ENCODE measurements at places on chromosomes 3 and 15.

DNA sequence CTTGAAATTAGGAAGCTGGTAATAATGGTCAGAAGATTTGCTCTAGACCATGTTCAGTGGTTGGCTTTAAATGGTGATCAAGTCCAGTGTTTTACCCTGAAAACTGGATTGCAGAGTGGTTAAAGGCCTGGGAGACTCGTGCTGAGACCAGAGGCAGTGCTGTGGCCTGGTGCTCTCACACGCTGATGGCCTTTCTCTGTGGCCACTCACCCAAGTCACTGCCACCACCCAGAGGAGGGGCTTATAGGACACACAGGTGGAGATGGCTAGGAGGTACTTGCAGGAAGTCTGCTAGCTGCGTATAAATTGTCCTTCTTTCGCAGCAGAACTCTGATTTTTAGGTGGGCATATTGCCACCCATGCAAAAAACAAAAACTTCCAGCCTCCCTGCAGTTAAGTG is 6.2 kb upstream of the EHD4 start:
- DNase-seq, result no peak

- no peak for DNase-seq
These were observed 95.2 kb upstream of the CDIN1 start for GRCh38 chr15:36484038-36484778.

DNA sequence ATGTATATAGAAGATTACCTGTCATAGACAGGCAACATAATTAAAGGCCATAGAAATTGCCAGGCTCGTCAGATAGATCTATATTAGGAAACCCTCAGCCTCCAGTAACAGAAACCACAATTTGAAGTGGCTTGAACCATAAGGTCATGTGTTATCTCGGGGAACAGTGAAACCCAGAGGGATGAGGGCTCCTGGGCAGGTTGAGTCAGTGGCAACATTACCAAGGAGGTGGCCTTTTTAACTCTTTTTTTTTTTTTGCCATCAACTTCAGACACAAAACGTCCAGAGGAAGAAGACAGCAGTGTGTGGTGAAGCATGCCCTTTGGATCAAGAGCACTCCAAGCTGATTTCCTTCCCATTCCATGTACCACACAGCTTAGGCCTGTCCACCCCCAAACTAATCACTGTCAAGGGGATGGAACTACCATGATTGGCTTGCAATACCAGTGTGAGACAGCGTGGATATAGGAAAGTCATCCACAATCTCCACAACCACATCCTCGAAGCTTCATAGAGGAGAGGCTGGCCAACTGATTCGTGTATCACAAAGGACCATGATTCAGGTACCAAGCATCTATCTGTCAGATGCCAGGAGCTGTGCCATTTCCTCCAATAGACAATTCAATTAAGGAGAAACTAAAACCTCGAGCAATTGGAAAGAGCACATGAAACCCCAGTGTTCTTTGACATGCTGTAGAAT is 999 bp upstream of the KIF7 start:
- no peak for DNase-seq

- no peak for DNase-seq
These were observed 5.9 kb upstream of the FAM3D start for GRCh38 chr3:58672451-58672850.

- no peak for DNase-seq
These were observed 43.1 kb downstream of the STARD5 start for GRCh38 chr15:81280696-81281455.

GRCh38 chr15:77417602-77418001 is 2.3 kb downstream of the PEAK1 start:
- DNase-seq, result no peak

- DNase-seq, result no peak
These were observed 205.7 kb upstream of the ROBO1 start for GRCh38 chr3:79973482-79973881.

DNA sequence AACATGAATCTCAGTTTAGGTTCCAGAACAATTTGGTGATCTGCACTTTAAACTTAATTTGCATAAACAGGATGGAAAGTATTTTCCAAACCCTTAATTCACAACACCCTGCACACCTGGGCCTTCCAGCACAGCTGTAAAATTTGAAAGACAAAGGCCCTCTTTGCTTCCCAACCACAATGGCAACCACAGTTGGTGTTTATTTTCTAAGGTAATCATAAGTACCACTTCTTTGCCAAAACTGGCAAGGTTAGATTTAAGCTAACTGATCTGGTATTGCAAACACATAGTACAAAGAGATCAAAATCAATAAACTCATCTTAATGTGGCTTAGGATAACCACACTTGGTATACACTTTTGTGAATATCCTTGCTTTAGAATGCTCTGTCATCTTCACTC is 4.1 kb downstream of the LRIG1 start:
- DNase-seq, result no peak

GRCh38 chr3:157248590-157249422 is 88.9 kb upstream of the CCNL1 start:
- DNase-seq, result no peak

DNA sequence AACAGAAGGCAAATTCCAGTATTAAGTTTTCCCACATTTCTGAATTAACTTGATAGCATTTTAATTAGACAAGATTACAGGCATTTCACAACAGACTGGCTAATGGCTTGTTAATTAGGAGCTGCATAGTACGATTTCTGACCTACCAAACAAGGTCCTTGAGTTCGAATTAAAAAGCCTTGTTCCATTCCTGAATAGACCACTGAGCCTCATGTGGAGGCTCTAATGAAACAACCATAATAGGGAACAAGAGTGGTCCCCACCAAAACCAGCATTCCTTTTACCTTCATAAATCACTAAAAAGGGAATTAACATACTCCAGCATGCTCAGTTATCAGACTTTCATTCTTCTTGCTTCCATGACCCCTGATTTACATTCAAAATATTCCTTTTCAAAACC is 66.4 kb downstream of the PRTG start:
- DNase-seq, result no peak

DNA sequence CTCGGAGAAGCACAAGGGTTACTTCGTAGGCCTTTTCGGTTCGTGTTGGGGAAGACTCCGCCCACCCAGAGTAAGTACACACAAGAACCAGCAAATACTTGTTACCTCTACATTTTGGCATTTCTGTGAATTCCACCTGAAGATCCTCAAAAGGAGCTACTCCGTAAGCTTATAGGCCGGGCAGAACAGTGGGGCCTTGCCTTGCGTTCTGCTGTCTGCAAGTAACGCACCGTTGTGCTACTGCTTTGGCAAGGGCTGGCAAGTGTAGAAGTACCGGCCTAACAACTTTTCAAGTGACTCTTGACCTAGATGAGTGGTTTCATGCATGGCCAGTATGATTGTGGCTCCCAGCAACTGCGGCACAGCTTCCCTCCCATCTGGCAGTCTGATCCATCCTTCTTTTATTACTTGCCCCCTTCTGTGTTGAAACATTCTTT is 6.4 kb upstream of the DNAAF4 start:
- DNase-seq, result no peak

DNA sequence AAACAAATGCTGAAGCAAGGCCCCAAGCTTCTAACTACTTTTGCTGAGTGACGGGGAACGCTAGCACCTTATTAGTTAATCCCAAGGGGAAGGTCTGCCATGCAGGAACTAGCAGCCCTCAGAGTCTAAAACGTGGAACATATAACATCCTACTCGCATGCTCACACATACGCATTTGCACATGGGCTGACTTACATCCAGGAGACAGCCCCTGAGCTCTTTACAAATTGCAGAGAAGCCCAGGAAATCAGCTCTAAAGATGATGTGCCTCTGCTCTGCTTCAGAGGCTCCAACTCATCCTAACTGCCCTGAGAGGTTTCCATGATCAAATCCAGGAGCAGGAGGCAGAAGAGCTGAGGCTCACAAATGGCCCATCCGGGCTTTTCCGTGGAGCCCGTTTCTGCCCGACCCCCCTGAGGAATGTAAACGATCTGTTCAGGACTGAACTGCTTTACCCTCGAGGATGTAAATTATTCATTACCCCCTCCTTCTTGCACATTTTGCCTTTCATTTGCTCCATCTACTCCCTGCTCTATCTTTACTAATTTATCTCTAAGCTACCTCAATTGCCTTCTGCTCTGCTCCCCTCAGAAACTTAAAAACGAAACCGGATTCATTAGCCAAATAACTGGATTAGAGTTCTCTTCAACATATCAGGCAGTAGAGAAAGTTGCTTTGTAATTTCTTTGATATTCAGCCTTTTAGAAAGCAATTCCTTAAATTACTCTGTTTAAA is 141.9 kb upstream of the CCDC54 start:
- no peak for DNase-seq

- no peak for DNase-seq
These were observed 140.4 kb upstream of the ABI3BP start for GRCh38 chr3:101133652-101134051.

- no peak for DNase-seq
These were observed 16.0 kb upstream of the EID1 start for GRCh38 chr15:48861813-48862431.

DNA sequence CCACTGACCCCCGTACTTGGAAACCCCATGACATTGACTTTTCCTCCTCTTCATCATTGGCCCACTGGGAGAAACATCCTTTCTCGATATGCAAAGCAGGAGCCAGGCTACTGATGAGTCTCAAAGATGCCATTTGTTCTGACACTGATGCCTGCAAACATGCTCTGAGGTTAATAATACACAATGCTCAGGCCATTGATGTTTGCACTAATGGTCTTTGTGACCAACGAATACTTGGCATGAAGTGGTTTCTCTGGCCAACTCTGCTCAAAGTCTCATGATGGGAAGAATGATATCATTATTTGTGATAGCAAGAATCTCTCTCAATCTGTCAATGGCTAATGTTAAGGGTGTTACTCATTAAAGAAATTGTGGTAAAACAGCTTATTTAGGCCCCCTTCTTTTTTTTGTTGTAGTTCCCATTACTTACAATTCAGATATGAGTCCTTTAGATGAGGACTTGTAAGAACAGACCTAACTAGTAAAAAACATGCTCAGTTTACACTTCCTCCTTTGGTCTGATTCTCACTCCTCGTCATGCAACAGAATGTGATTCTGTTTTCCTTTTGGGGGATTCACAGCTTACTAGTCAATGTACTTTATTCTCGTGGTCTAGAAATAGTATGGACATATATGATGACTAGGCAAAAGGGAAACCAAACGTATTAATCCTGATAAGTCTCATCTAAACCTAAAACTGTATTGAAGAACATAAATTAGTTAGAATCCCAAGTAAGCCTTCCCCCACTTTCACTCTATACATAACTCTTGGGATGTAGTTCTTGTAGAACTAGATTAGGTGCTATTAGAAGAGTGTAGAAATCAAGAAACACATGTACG is 488.8 kb upstream of the DPPA4 start:
- DNase-seq, result no peak

DNA sequence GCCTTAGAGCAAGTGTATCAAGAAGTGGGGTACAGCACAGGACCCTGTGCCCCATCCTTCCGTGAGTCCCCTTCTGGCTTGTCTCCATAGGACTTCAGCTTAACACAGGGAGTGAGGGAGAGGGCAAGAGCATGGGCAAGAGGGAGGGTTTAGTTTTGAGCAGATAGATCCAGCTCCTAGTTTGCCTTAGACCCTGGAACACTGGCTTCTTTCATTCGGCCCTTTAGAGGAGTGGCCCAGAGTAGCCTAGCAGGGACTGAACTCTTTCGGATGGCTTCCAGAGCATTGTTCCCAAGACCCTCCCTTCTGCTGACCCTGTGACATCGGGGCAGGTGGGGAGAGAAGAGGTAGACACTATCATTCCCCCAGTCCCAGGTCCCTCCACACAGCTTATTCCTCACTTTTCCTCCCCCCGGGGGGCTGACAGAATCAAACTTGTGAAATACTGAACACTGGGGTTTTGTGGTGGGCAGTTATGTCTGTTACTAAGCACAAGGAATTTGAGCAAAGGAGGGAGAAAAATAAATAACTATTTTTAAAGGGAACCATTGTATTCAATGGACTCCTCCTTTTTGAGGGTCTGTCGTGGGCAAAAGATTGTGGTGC is 289.6 kb upstream of the C2CD4B start:
- no peak for DNase-seq

DNA sequence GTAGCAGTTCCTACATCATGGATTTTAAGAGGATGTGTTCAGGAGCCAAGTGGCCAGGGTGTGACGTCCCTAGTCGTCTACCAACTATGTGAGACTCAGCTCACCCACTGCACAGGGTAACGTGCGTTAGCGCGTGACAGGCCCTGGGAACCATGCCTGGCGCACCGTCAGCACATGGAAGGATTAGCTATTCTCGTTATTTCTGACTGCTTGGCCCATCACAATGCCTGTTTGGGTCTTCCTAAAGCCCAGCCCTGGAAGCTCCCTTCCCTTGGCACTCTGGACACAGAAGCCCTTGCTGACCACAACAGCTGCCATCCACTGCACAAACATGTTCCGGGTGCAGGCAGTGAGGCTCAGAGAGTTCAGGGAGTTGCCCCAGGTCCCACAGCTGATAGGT is 91.0 kb upstream of the RPL32 start:
- no peak for DNase-seq

DNA sequence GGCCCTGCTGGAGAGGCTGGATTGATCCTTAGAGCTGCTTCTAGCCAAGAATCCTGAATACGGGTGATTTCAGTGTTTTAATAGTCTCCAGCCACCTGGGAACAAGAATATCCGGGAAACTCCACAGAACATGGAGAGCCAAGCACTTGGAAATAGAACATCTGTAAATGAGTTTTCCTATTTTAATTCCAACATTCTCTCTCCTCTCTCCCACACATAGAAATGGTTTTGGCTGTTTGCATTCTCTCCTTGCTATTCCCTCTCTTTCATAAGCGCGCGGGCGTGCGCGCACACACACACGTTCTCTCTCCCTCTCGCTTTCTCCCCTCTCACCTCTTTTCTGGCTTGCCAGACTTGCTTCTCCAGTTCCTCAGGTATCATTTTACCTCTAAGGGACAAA is 50.6 kb downstream of the GADL1 start:
- DNase-seq, result no peak
